ENCODE measurements at places on chromosomes 3 and 15.

DNA sequence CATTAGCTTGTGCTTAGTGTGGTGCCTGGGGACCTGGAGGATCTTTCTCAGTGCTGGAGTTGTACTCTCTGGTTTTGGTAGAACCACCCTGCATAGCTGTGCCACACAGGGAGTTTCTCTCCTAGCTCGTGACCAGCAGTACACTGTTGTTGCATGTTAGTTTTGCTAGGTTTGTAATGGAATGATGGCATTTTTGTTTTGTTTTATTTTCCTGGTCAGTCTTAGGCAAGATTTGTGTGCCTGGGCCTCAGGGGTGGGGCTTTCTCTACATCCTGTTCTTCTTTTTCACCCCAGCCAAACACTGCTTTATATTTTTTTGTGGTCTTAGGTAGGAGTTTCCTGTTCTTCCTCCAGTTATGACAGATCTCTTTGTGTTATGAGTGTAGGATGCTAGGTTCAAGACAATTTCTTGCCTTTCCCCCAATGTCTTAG, 534.5 kb upstream of the KCNMB2 start:
- H3K4me3 ChIP-seq: no peak overlapping the region
- no peaks in the 10 kb centered on the region for H3K4me1 ChIP-seq
- no peak for DNase-seq
- no peaks in the 10 kb centered on the region for H3K36me3 ChIP-seq

DNA sequence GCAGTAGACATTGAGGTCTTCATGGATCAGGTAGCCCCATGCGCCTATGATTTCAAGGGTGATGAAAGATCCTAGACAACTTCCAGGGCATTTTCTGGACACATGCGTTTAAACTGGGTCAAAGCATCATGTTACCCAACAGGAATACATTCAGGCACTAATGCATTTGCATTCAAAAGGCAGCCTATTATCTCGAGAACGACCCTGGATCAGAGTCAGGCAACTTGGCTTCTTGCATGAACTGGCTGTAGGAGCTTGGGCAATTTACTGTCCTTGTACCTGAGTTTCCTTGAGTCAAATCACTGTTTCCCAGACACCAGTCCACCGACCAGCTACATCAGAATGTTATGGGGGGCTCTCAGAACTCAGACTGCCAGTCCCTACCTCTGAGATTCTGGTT, 51.5 kb upstream of the CHST2 start:
- no peaks in the 10 kb centered on the region for H3K27me3 ChIP-seq
- no peak overlapping the region for H3K27ac ChIP-seq
- no peak for DNase-seq
- no peaks in the 10 kb centered on the region for H3K36me3 ChIP-seq

DNA sequence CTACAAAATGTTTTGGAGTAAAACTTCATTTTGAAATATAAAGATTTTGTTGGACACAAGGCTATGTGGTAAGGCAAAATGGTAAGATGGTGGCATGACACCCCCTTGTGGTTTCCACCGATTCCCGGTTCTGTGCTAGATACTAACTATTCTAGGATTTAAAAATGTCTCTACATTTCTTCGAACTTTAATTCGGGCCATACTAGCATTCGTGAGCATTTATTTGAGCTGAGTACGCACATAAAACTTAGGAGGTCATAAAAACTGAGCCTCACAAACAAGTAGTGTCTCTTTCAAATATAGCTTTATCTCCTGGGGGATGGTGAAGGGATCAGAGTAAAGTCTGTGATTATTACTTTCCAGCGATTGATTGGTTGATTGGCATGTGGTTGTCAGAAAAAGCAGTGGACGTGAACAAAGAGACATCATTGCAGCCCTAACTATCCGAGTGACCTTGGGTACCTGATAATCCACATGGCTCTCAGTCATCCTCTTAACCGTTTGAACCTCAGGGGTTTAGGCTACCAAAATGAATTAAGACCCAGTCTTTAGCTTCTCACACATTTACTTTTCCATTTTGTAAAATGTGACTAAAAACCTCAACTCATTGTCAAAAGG, 1.1 kb upstream of the ZNF639 start:
- H3K4me3 ChIP-seq: peak overlapping the region; percentile 99
- no peaks in the 10 kb centered on the region for H3K27me3 ChIP-seq
- H3K27ac ChIP-seq: peak overlapping the region; percentile 94
- H3K36me3 ChIP-seq: no peaks in the 10 kb centered on the region

GRCh38 chr3:100693225-100693624, 16.1 kb upstream of the TFG start:
- no peak overlapping the region for H3K4me3 ChIP-seq
- peaks cover 3% of the 10 kb centered on the region for H3K4me1 ChIP-seq
- H3K27me3 ChIP-seq: no peaks in the 10 kb centered on the region
- H3K36me3 ChIP-seq: no peaks in the 10 kb centered on the region

GRCh38 chr3:194364652-194365434, 4.7 kb downstream of the LRRC15 start:
- H3K27ac ChIP-seq: no peak overlapping the region
- peak; percentile 36 for DNase-seq
- H3K36me3 ChIP-seq: no peaks in the 10 kb centered on the region
- no peak overlapping the region for H3K4me3 ChIP-seq
- H3K4me1 ChIP-seq: peaks cover 16% of the 10 kb centered on the region
